ENCODE measurements at places on chromosomes 3 and 15. TPM values are rescaled to one million over a fixed set of nuclear protein-coding genes. Genes with fewer than 3 reads are reported as not detected.

The CCRL2 gene
- 2.3 TPM for total RNA-seq

The CPA3 gene
- total RNA-seq = 3.7 TPM

- no peak for DNase-seq
Observed at GRCh38 chr3:25610779-25611178, 53.9 kb downstream of the TOP2B start.

DNA sequence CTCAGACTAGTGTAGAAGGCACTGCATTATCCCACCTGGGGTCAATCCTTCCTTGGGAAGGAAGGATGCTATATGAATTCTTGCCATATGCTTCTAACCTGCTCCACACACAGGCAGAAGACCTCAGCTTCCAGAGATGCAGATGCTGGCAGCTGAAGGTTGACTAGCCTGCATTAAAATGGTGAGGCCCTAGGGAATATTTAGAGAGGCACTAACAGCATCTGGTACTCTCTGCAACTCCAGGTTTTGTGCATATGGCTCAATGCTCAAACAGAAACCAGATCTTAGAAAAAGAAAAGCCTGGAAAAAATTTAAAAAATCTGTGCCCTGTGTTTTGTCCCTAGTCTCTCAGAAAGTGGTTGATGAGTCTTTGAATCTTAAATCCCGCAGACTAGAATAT, 56.0 kb upstream of the MYRIP start:
- DNase-seq = no peak

DNA sequence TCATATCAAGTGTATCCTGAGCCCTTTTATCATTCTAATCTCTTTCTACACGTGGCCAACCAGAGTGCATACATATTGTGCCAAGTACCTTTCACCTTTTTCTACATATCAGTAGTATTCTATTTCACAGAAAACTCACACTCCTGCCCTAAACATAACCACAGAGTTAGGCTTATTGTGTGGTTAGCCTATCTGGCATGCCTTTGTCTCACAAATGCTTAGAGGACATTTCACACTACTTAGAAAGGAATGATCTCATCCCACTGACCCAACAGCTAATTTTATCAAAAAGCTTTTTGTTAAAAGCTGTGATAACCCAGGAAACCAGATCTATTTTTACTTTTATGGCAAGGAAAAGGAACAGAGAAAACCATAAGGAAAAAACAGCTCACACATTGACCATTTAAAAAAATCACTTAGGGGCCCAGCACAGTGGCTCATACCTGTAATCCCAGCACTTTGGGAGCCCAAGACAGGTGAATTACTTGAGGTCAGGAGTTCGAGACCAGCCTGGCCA, 17.8 kb upstream of the MAP4 start:
- no peak for DNase-seq

The SH3BP5 gene
- total RNA-seq = 56.5 TPM
